Activated CD4-positive, alpha-beta memory T cell treated with anti-CD3 and anti-CD28 coated beads for 36 hours (primary cell): ENCODE measurements at places on chromosomes 2 and 18.

DNA sequence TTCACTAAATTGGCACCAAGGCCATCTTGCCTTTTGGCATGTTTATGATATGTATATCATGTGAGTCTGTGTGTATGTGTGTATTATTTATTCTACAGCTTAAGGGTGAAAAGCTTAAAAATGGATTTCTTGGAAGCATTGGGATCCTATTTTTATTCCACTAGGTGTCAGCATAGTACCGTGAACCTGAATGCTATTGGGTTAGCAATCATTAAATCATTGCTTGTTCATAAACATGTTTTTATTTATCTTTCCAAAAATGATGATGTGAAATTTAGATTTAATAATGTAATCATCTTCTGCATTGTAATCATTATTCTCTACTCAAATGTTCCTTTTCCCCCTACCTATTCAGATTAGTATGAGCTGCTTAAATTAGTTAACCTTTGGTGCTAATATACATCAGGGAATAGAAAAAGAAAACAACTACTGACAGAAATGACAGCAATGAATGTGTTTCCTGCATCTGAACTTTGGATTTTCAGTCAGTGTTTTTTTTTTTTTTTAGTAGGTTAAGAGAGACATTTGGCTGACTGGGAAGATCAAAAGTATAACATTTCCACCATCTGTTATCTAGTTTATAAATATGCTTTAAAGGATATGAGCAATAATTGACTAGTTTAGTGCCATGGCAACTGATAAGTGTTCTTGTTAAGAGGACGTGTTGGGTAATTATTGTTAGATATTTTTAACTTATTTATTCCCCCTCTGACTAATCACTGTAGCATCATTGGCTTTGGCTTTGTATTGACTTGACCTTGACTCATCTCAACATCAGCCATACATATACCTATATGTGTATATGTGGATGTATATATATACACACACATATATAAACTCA, 14.1 kb upstream of the ZSWIM2 start:
- DNase-seq = no peak

- no peak for DNase-seq
Measured at GRCh38 chr2:905833-906140, 44.9 kb upstream of the SNTG2 start.

- no peak for DNase-seq
Measured at GRCh38 chr2:216516730-216517350, 18.2 kb downstream of the RPL37A start.

- DNase-seq = no peak
Measured at GRCh38 chr2:236627841-236628240, 58.2 kb downstream of the ACKR3 start.

DNA sequence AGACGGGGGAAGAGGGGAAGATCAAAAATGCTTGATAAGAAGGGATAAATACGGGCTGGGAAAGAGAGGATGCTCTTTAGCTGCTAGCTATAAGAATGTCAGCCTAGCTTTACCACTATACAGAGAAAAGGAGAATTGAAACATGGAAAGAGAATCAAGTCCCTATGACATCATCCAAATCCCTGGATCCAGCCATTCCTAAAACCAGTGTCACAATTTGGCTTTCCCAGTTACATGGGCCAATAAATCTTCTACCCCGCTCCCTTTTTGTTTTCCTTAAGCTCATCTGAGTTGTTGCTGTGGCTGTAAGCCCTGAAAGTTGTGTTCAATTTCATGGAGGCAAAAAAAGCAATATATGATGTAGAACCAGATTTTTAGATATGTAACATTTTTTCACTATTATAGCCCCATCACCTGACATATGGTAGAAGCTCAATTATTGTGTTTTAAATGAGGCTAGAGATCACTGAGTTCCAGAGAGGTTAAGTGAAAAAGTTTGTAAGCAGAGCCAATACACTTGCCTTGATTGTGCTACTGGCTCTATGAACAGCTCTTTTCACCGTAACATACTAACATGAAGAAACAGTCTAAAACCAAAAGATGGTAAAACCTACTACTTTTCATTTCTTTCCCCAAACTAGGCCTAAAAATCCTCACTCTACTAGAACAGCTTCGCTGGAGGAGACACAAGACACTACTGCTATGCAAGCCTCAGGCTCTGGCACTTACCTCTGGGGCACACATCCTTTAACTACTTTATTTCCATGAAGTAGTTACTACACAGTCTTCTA, 4.3 kb downstream of the HNRNPLL start:
- peak; percentile 39 for DNase-seq

DNA sequence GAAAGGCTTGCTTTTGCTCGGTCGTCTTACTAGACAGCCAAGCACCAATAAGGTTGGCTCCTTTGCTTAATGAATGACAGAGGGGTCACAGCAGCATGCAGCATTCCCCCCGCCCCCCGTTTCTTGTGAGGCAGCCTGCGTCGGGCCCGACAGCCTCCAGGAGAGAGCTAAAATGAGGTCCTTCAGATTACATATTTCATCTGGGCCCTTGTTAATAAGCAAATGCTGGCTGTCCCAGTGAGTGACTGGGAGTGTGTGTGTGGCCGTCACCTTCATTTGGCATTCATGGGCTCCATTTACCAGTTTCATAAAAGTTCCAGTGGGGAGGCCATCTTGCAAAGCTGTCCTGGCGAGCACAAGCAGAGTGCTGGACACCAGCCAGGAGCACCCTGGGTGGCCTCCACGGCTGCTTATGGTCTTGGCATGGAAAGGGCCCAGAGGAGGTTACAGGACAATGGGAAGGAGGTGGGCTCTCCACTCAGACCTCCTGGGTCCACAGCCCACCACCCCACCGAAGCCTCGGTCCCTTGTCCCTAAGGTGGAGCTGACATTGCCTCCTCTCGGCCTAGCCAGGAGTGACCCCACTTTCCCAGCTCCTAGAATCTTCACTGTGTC, 37.2 kb downstream of the ODC1 start:
- no peak for DNase-seq

GRCh38 chr18:9927392-9928063, 13.7 kb downstream of the VAPA start:
- DNase-seq = no peak
